Activated CD8-positive, alpha-beta memory T cell treated with anti-CD3 and anti-CD28 coated beads for 1 hour (primary cell): ENCODE measurements at places on chromosomes 7 and 10.

GRCh38 chr7:129535896-129536295 lies 33.6 kb downstream of the SMKR1 start:
- no peak for DNase-seq

- no peak for DNase-seq
Measured at GRCh38 chr7:128385988-128386925, 23.5 kb downstream of the IMPDH1 start.

GRCh38 chr10:88178758-88179157 lies 315.3 kb downstream of the PTEN start:
- DNase-seq: no peak

DNA sequence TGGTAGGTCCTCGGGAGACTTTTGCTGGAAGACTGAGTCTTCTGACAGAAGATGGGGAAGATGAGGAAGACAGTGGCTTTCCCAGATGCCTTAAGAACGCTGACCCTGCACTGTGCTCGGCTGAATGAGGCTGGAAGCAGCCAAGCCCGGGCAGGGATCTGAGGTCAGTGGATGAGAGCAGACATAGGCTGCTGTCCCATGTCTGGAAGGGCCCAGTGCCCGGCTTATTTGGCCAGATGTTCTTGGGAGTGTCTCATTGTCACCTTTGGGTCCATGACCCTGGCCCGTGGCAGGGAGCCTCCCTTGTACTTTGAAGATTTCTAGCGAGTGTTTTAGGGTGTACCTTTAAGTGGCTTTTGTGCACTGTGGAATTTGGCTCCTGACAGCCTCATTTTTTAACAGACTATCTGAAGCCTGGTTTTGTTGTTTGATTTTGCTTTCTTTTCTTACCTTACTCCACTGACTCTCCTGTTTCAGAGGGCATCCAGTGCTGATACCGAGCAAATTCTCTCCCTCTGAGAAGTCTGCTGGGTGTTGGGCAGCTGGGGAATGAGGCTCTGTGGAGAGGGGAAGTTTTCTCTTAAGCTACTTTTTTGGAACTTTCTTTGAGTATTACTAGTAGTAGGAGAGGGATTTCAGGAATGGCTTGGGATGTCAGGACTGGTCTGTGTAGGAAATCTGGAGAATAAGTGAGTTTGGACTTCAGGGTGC lies 61.4 kb downstream of the CREB5 start:
- no peak for DNase-seq

DNA sequence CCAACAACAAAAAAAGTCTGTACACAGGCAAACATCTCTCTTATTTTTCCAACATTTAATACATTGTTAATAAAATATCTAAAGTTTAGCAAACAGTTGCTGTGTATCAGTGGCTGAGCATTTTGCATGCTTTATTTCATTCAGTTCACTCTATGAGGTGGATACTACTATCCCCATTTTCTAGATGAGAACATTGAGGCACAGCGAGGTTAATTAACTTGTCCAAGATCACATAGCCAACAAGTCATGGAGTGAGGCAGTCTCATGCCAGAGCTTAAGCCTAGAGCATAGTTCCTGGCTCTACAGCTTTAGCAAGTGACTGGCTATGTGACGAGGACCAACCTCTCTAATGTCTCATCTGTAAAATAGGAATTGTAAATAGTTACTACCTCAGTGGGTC lies 4.4 kb downstream of the GATAD1 start:
- no peak for DNase-seq

GRCh38 chr7:4056552-4057288 lies 625.4 kb upstream of the FOXK1 start:
- no peak for DNase-seq

DNA sequence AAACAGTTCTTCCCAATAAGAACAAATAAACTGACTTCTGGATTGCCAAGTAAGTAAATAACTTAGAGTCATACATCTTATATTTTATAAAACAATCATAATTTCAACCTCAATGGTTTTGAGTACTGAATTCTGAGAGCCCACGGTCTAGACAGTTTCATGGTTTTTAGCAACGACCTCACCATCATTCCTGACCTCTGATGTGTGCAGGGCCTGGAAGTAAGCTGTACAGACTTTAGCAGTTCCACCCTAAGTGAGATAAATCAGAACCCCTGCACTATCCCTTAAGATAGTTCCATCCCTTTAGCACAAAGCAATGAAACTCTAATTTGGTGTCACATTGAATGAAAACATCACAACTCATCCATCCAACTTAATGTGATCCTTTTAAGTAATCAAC lies 86.0 kb downstream of the NEBL start:
- no peak for DNase-seq

- no peak for DNase-seq
Measured at GRCh38 chr7:29622335-29623265, 59.0 kb downstream of the PRR15 start.

DNA sequence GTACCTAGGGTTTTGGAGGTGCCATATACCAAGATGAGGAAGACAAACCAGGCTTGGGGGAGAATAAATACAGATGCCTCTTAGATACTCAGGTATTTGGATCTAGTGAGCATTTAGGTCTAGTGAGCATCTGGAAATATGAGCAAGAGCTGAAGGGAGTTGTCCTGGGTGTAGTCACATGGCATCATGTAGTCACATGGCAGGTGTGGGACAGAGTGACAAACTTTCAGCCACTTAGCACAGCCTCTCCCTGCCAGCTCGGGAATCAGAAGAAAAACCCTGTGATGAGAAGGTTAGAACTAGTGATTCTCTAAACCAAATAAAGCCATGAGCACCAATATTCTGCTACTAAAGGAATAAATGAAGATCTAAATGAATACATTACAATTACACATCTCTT lies 24.3 kb downstream of the RGR start:
- no peak for DNase-seq

DNA sequence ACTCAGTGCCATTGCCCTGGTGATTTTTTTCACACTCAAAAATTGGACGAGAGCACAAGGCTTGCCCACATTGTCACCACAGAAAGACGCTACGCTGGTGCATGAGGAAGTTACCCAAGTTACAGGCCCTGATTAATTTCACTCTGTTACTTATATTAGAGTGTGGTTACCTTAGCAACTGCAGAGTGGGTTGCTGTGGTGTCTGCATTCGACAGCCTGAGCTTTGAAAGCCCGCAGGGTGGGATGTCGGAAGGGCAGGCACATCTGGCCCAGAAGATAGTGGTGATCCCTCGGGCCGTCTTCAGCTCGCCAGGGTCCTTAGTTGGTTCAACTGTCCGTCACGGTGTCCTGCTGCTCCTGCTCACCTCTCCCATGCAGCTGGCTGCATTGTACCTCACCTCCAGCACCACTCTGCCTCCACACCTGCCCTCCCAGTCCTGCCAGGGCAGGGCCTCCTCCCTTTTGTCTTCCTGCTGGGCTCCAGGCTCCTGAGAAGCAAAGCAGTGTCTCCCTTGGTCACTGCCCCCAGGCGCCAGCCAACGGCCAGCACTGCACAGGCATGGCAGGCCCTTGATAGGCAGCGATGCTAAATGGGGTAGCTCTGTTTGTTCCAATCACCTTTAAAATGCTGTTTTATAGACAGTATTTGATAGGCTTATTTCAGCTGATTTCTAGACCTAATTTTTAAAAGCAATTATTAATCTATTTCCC lies 167.2 kb downstream of the EBF3 start:
- DNase-seq: no peak

DNA sequence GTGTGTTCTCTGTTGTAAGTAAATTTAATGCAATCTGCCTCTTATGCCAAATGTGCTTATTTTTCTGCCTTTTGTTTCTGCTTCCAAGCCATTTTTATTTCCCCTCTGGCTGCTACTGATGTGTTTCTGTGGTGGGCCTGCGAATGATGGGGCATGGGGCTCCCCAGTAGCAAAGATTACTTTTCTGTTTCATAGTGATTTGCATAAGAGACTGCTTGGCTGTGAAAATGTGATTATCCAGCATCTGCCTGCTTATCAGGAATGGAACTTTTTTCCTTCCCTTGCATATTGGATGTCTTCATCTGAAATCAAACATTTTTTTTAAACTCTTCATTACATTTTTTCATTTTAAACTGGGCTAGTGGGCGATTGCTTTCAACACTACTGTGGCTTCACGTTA lies 57.7 kb upstream of the BTBD16 start:
- DNase-seq: no peak

- DNase-seq: no peak
Measured at GRCh38 chr7:157527686-157528085, 190.9 kb downstream of the DNAJB6 start.

- no peak for DNase-seq
Measured at GRCh38 chr10:30751678-30752331, 122.3 kb upstream of the LYZL2 start.
